ENCODE measurements at places on chromosomes 7 and 10. TPM values are rescaled to one million over a fixed set of nuclear protein-coding genes. Genes with fewer than 3 reads are reported as not detected.

PDE6C gene
- total RNA-seq = not detected

XRCC2 gene
- total RNA-seq = 1.2 TPM

DNA sequence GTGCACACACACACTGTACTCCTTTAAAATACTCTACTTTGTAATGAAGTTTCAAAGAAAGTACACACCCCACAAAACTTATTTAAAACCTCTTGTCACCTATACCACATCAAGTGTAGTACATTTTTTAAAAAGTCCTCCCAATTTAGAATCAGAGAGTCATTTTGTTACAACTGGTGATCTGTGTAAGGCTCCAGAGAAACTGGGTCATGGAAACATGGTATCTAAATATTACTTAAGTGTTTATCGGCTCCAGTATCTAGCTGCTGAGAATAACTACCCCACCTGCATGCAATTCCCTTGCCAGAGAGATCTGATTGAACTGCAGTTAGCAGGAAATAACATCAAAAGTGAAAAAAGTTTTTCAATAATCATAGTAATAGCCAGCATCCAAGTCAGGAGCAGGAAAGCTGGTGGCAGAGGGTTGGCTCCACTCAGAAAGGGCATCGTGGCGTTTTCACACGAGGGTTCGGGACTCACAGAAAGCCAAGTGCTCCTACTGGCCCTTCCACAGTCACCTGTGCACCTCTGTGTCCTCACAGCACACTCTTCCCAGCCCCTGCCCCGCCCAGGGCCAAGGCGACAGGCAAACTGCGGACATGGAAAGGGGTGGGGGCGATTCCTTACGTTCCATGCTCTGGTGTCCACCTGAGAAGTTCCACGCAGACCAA, 6.5 kb downstream of the RGS10 start:
- no peak overlapping the region for H3K4me3 ChIP-seq
- peak; percentile 35 for DNase-seq
- no peaks in the 10 kb centered on the region for H3K27me3 ChIP-seq
- no peaks in the 10 kb centered on the region for H3K36me3 ChIP-seq

CALHM1 gene
- 0.57 TPM for total RNA-seq

DNA sequence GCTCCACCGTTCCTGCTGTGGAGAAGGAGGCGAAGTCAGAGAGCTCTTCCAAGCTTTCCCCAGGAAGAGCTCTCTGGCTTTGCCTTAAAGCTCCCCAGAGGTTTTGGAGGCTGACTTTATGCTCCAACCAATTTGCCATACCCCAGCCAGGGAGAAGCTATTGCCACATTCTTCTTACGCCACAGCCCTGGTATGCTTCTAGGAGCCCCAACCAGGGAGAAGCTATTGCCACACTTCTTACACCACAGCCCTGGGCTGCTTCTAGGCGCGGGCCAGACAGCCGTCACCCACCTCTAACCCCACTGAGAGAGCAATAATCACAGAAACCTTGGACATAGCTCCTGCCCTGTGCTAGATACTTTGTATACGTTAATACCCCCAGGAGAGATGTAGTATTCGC, 951 bp downstream of the ELOVL3 start:
- H3K27ac ChIP-seq = no peak overlapping the region
- peaks cover 39% of the 10 kb centered on the region for H3K27me3 ChIP-seq
- H3K4me3 ChIP-seq = no peak overlapping the region
- no peak for DNase-seq
- H3K4me1 ChIP-seq = peaks cover 35% of the 10 kb centered on the region

PANK1 gene
- total RNA-seq = 0.85 TPM

TCF7L2 gene
- 32.7 TPM for total RNA-seq

GRCh38 chr10:35058134-35058533, 32.0 kb downstream of the CUL2 start:
- DNase-seq = no peak
- H3K27me3 ChIP-seq = no peaks in the 10 kb centered on the region
- no peaks in the 10 kb centered on the region for H3K4me1 ChIP-seq
- no peak overlapping the region for H3K27ac ChIP-seq
- peaks cover 56% of the 10 kb centered on the region for H3K36me3 ChIP-seq

CACNA2D1 gene
- total RNA-seq = not detected

DEPP1 gene
- not detected for total RNA-seq

DNA sequence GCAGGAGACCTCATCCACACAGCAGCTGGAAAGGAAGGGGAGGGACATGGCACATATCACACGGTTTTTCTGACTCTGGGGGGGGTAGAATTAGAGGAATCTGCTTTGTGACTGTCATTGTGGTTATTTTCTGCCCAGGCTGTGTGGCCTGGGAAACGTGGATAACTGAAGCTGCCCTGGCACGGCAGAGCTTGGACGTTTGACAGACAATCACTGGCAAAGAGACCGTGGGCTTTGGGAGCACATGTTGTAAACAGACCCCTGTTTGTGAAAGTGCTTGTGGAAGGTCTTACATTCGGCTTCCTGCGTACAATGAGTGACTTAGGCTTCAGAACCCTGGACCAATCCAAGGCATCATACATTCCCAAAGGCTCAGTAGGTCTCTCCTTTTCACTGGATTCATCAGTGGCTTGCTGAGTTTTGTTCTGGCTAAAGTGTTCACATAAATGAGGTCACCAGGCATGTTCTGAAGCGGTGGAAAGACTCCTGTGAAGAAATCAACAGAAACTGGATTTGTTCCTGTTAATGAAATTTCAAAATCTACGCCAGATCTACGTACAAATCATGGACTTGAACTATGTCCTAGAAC, 188.2 kb downstream of the TEX36 start:
- no peaks in the 10 kb centered on the region for H3K4me1 ChIP-seq
- H3K4me3 ChIP-seq = no peak overlapping the region
- no peaks in the 10 kb centered on the region for H3K36me3 ChIP-seq
- DNase-seq = no peak
- no peak overlapping the region for H3K27ac ChIP-seq
- H3K27me3 ChIP-seq = no peaks in the 10 kb centered on the region

DNA sequence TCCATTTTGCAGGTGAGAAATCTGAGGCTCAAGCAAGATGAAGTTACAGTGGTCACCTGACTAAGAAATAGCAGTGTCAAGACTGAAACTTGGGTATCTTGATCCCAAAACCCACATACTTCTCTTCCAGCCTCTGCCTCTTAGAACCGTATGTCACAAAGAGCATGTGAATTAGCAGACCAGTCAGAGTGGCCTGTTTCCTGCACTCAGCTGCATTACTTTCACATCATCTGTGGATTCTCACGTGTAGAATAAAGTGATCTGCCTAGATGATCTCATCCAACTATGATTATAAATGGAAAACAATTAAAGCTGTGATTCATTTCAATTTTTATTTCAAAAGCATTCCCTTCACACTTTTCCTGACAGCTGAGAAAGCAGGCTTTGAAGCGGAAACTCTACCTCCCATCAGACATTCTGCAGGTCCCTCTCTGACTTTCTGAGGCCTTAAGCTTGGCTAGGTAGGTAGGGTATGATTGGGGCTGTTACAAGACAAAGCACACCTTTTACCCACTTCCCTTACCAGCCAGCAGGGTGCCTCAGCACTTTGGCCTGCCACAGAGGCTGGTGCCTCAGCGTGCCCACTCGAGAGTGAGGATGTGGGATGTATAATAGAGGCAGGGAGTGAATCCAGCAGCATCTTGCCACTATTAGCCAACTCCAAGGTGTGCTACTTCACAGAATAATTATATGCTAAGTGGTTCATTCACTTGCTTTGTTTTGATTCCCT, 70.2 kb upstream of the PDE1C start:
- no peak for DNase-seq
- no peak overlapping the region for H3K4me3 ChIP-seq
- no peaks in the 10 kb centered on the region for H3K27me3 ChIP-seq
- no peak overlapping the region for H3K27ac ChIP-seq
- no peaks in the 10 kb centered on the region for H3K36me3 ChIP-seq
- no peaks in the 10 kb centered on the region for H3K4me1 ChIP-seq

- no peak overlapping the region for H3K27ac ChIP-seq
- H3K4me3 ChIP-seq = no peak overlapping the region
- H3K27me3 ChIP-seq = no peaks in the 10 kb centered on the region
- peaks cover 24% of the 10 kb centered on the region for H3K4me1 ChIP-seq
- DNase-seq = no peak
Measured at GRCh38 chr7:77360104-77360503, 56.0 kb downstream of the GSAP start.

DNA sequence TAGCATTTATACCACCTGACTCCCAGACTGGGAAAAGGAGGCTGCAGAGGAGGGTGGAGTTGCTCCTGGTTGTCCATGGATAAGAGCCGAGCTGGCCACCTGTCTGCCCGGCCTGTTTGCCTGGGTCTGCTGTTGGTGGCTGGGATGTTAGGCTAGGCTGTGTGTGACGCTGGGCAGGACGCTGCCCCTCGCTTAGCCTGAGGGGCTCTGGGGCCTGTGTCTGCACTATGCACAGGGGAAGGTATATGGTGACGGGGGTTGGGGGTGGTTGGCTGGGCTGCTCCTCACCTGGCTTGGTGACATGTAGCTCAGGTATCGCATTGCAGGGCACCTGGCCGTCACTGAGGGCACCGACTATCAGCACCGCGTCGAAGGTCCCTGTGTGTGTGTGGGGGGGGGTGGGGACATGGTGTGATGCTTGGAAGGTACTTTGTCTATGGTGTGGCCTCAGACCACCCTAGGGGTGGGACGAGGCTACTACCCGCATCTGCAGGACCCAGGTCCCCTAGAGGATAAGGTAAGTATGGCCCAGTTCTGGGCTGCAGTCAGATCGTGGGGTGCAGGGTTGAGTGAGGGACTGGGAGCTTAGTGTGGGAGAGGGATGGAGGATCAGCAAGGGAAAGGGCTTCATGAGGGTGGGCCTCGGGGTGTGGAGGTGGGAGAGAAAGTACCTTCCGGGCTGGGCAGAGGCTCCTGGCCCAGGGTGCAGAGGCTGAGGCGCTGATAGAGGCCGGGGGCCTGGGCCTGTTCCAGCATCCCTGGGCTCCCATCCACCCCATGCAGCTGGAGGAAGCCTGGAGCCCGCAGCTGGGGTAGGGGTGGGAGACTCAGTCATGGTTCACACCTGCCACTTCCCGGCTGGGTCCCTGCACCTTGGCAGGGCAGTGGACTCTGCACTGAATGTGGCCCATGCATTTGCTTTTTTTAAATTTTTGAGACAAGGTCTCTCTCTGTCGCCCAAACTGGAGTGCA, 2.3 kb downstream of the METTL27 start:
- peaks cover 16% of the 10 kb centered on the region for H3K4me1 ChIP-seq
- H3K36me3 ChIP-seq = no peaks in the 10 kb centered on the region
- no peak overlapping the region for H3K4me3 ChIP-seq
- DNase-seq = peak; percentile 2
- H3K27me3 ChIP-seq = no peaks in the 10 kb centered on the region

SCIN gene
- total RNA-seq = not detected

- no peaks in the 10 kb centered on the region for H3K36me3 ChIP-seq
- H3K27ac ChIP-seq = no peak overlapping the region
- no peak for DNase-seq
- H3K4me1 ChIP-seq = no peaks in the 10 kb centered on the region
- no peak overlapping the region for H3K4me3 ChIP-seq
Measured at GRCh38 chr10:57513637-57514036, 754.1 kb downstream of the IPMK start.

SUN3 gene
- total RNA-seq = not detected

GRCh38 chr7:63899691-63900393, 98.8 kb upstream of the ZNF722 start:
- H3K27ac ChIP-seq = peak overlapping the region; percentile 81
- H3K4me3 ChIP-seq = peak overlapping the region; percentile 82
- no peaks in the 10 kb centered on the region for H3K27me3 ChIP-seq
- peaks cover 19% of the 10 kb centered on the region for H3K4me1 ChIP-seq

BZW2 gene
- 15.3 TPM for total RNA-seq

DNA sequence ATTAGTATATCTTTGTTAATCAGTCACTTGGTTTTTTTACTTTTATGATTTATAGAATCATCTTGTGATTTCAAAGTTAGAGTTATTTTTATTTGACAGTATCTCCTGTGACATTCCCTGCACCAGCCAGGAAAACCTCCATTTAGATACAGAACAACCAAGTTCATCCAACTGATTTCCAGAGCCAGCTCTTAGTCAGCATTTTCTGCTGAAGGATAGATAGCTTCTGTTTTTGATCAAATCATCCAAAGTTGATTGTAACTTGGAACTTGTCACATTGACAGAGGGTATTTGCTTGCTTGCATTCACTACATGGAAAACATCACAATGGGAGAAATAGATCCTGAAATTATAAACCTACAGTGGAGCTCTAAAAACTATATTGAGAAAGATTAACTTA, 122.6 kb downstream of the PON1 start:
- no peak overlapping the region for H3K27ac ChIP-seq
- no peak for DNase-seq
- no peaks in the 10 kb centered on the region for H3K4me1 ChIP-seq
- no peaks in the 10 kb centered on the region for H3K27me3 ChIP-seq
- H3K36me3 ChIP-seq = no peaks in the 10 kb centered on the region

DNA sequence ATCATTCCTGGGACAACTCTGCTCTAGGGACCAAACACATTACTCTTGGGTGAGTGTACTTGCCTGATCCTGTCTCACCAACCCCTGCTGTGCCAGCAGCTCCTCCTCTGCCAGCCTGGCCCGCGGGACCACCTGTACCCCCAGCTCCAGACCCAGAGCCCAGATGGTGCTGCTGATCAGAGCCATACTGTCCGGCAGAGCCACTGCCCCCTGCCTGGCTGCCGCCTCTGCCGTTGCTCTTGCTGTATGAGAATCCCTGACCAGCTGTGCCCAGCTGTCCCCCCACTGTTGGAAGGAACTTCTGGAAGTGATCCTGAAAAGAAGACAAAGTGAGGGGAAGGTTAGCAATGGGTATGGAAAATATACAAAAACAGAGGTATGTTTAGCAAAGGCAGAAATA, 6.9 kb downstream of the MYOZ1 start:
- no peak overlapping the region for H3K4me3 ChIP-seq
- no peak overlapping the region for H3K27ac ChIP-seq
- H3K27me3 ChIP-seq = no peaks in the 10 kb centered on the region
- no peaks in the 10 kb centered on the region for H3K36me3 ChIP-seq

ASAH2 gene
- 0.79 TPM for total RNA-seq

DNA sequence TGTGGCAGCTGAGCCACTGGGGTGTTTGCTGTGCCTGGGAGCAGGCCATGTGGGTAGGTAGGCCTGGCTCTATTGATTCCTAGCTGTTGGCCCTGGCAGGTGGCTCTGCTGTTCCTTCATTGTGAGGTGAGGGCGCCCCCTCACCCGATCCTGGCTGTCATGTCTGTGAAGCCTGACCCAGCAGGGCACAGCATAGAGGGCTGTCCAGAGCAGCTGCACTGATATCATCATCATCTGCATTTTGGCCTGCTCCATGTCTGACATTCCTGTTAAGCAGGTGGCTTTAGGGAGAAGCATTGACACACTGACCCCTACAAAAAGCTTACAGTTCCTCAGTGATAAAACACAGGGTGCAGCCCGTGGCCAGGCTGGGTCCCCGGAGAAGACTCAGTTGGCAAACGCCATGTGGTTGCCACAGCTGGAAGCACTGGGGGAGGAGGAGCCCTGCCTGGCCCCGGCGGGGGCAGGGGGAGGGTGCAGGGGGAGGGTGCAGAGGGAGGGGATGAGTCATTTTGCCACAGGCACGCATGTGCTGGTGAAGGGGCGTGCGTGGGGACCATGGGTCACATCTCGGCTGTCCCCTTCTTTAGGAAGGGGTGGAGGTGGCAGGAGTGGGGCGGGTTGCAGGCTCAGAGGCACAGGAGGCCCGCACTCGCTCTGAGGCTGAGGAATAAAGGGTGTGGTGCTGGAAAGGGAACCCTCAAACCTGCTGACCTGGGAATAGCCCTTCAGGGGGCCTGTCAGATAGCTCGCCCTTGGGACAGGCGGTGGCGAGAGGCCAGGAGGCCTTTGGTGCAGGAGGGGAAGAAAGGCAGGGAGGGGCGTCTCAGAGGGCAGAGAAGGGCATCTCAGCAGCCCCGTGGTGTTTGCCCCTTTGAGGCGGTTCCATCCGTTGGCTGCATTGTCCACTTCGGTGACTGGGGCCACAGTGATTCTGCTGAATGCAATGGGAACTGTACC, 31.6 kb downstream of the IKZF1 start:
- H3K27ac ChIP-seq = peak overlapping the region; percentile 91
- H3K4me3 ChIP-seq = no peak overlapping the region
- peaks cover 92% of the 10 kb centered on the region for H3K4me1 ChIP-seq
- H3K27me3 ChIP-seq = no peaks in the 10 kb centered on the region

Data from natural killer cell (primary cell).